ENCODE measurements at places on chromosomes 3 and 15. TPM values are rescaled to one million over a fixed set of nuclear protein-coding genes. Genes with fewer than 3 reads are reported as not detected.

DNA sequence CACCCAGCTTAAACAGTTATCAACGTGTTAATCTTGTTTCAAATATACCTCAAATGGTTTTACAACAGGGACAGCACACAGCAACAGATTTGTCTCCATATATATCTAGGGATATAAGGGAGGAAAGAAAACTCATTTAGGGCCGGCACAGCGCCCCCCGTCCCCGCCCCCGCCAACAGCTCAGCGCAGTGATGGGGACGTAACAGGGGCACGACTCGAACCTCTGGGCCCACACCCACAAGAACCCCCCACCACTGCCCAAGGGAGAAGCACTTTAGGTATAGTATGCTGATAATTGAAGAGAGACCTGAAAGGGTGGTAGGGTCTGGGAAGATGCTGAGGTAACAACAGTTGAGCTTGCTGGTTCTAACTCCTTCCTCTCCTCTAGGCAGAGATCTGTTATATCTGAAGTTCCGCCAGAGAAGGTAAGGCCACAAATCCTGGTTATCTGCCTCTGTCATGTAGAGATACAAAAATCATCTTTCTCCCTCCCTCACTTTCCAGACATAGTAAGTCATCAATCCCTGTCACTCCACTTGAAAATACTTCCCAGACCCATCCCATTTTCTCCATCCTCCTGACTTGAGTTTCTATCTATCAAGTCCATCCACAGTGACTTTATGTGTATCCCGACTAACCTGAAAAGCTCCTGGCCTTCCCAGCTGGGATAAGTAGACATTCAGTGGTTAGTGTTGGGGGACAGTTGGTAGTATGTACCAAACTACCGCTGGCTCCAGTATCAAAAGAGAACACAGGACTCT, 126.9 kb downstream of the PDZRN3 start:
- DNase-seq = no peak

GRCh38 chr3:128269006-128269775, 115.9 kb downstream of the EEFSEC start:
- DNase-seq = no peak

The ECT2 gene
- total RNA-seq = 3.0 TPM

DNA sequence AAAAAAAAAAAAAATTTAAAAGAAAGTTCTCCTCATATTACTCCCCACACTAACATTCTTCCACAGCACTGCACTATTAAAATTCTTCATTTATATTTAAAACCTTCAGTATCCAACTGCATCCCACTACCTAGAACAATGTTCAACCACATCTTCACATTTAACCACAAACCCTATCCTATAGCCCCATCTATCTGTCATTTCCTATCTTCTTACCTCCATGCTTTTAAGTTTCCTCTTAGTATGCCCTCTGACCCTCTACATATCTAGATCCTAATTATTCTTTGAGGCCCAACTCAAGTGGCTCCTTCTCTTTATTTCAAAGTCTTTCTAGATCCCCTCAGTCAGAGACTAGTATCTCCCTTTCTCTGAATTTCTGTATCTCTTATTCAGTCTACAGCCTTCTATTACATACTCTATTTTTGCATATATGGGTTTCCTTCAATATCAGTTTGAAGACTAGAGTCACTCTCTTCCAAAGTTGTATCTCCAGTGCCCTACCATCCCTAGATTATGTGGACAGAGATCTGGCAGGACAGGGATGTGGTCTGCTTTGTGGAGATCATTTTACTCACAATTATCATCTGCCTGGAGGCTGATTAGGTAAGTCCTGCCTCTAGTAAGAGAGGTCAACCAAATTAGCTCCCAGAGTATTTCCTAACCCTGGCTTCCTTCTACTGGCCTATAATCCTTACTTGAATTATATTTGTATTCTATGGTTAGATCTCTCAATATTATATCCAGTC, 1.4 kb downstream of the CIAO2A start:
- no peak for DNase-seq

The SHF gene
- 4.2 TPM for total RNA-seq

DNA sequence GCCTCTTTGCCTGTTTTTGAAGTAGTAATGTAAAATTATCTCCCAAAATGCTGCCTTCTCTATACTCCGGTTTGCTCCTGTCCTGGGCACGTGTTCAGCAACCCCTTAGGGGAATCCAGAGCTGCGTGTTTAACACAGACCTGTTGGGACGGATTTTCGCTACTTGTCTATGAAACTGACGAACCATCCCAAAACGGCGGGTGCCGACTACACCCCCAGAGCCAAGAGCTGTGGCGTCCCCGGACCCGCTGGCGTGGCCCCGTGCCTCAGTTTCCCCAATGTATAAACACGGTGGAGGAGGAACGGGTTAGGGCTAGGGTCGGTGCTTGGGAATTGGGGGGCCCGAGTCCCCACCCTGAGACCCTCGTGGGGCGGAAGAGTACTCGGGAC, 473 bp downstream of the FHIT start:
- no peak for DNase-seq

DNA sequence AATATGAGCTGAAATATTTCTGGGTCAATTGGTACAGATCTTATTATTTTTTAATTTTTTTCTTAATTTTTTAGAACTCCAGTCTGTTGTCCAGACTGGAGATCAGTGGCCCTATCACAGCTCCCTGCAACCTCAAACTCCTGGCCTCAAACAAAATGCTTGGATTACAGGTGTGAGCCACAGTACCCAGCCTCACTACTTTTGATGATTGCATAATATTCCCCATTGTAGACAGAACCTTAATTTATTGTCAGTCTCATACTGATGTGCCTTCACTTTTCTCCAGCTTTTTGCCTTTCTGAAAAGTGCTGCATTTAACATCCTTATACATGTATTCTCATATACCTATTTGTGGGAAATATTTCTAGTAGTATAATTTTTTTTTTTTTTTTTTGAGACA, 144.9 kb downstream of the LIPC start:
- DNase-seq = no peak

GRCh38 chr3:69143612-69144011, 21.2 kb upstream of the LMOD3 start:
- DNase-seq = no peak

- DNase-seq = no peak
Measured at GRCh38 chr3:162437480-162437879, 940.9 kb downstream of the OTOL1 start.

The ZIC4 gene
- not detected for total RNA-seq

DNA sequence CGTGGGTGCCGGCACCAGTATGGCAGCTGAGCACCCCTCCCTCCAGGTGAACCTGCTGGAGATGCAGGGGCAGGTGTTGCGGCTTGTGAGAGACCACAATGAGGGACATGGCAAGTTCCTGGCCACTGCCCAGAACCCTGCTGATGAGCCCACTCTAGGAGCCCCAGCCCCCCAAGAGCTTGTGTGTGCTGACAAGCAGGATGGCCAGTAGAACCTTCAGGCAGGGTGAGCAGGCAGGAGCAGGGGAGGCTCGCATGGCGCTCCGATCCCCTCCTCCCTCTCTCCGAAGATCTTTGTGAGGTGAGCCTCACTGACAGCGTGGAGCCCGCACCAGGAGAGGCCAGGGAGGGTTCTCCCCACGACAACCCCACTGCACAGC, 29.8 kb downstream of the NGRN start:
- DNase-seq = no peak

DNA sequence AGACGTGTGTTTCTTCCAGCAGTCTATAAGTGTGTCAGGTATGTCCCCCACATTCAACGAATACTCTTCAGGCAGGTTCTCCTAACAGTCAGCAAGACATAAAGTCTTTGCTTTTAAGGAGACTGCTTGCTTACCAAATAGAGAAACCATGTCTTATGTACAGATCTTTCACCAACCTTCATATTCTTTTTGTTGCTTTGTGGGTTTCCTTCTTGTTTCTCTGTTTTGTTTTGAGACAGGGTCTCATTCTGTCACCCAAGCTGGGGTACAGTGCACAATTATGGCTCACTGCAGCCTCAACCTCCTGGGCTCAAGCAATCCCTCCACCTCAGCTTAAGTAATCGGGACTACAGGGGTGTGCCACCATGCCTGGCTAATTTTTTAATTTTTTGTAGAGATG, 14.3 kb downstream of the DYNC1LI1 start:
- DNase-seq = no peak

DNA sequence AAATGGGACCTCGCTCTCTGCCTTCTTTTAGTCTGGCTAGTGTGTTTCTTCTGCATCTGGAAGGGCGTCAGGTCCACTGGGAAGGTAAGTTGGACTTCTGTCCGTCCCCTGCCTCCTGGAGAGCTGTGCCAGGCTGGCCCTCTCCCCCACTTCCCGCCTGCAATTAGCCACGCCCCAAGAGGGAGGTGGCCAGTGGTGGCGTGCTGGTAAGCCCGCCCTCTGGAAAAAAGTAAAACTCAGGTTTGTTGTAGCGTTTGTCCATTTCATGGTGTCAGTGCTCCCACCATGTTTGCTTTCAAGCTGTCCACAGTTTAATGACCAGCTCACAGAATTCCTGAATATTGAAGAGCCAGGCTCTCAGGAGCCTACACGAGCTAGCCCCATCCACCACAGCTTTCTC, 55.6 kb downstream of the SLC6A6 start:
- no peak for DNase-seq

DNA sequence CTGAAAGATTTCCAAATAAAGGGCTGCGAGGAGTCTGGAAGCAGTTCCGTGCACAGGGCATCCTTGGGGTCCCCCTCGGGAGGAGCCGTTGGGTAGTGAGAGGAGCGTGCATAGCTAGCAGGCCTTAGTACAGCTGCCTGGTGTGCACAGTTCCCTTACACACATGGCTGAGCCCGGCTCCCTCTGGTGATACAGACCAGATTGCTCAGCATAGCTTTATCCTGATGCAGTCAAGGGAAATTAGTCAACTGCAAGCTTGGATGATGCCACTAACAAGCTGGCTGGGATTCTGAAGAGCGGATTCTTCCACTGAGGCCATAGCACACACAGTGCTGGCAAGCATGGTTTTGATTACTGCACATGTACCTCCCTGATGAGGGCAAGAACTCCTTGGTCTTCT, 349.4 kb downstream of the LRTM1 start:
- no peak for DNase-seq

GRCh38 chr3:44926921-44927320, 49.1 kb downstream of the ZDHHC3 start:
- no peak for DNase-seq

DNA sequence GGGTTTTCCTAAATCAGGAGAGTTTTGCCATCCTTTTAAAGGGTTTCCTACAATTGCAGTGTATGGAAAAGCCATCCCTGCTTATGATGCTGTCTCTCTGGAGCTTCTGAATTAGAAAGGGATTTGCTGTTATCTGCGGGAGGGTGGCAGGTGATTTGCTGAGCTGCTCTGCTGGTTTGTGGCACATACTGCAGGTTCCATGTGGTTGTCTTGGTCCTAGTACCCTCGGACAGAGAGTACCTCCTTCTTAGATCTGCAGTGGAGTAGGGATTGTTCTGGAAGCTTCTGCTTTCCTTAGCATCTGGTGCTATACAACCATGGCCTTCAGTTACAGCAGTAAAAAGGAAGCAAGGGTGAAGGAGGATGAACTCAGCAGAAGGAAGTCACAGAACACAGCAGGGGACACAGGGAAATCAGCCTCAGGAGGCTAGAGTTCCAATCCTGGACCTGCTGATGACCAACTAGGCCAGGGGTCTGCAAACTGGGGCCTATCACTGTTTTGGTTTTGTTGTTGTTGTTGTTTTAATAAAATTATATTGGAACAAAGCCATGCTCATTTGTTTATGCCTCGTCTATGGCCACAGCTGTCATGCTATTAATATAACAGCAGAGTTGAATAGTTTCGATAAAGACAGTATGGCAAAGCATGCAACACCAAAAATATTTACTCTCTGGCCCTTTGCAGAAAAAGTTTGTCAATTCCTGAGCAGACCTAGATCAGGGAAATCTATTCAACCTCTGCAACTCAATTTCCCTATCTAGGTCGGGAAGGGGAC, 39.5 kb downstream of the STARD5 start:
- DNase-seq = peak; percentile 58

GRCh38 chr3:122067588-122068240, 12.6 kb downstream of the CD86 start:
- DNase-seq = no peak

DNA sequence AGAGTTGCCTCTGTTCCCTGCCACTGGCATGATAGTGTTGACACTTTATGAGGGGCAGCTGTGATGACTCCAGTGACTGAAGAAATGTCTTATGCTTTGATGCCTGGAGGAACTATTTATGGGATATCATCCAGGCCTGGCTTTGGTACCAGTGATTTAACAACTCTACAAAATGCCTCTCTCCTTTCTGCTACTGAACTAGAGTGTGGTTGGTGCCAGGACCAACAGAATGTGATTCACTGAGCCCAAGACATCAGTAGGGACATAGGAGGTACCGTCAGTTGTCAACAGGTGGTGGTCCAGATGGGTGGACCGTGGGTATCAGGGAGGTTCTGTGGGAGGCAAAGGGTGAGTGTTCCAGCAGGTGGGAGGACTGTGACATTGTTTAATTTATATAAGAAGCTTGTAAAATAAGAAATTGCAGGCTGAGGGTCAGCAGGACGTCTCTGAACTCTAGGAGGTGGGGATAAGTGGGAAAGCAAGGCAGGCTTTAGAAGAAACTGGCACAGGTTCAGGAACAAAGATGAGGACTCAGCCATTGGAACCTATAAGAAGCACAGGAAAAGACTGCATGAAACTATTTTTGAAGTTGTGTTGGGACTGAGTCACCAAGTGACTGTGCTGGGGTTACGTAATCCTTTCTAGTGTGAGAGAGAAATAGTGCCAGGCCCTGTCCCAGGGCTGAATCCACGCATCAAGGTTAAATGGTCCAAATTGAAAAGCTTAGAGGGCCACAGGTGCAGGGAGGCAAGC, 28.5 kb upstream of the SLC7A14 start:
- no peak for DNase-seq

The GABRB3 gene
- total RNA-seq = 2.7 TPM

The HYAL2 gene
- 42.0 TPM for total RNA-seq

DNA sequence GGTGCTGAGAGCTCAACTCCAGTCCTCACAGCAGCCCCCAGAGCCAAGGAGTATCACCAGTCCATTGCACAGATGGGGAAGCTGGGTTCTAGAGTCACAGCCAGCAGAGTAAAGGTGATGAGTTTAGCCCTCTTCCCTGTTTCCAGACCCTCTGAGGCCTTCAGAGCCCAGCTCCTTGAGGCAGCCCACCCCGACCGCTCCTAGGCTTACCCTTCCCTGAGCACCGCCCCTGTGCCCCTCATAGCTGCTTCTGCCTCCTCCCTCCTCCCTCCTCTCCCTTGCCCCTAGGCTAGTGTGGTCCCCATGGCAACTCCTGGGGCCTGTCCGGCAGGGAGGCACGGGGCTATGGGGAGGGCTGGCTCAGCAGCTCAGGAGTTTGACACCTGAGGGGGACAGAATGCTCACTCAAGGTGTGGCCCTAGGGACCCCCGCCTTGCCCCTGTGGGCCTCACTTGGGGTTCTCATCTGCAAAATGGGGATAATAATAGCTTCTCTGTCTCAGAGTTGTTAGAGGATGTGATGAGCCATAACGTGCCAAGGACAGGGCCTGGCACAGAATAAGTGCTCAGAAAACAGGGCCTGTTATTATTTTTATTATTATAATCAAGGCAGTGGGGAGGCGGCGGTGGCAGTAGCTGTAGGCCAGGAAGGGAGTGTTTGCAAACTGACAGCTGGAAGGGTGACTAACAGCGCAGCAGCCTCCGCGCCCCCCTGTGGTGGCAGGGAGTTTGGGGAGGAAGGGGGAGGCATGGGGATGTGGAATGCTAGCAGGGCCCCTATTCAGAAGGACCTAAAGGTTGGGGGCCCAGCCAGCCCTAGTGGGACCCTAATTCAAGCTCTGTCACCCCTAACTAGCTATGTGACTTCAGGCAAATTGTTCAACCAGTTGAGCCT, 11.5 kb downstream of the CSK start:
- no peak for DNase-seq

- no peak for DNase-seq
Measured at GRCh38 chr3:195236801-195237570, 34.0 kb downstream of the XXYLT1 start.

The CLEC3B gene
- 77.1 TPM for total RNA-seq

The CHCHD4 gene
- 23.0 TPM for total RNA-seq

Data from cardiac septum (tissue), 1 donor.